RWPE2 (cell line): ENCODE measurements at places on chromosomes 2 and 18.

GRCh38 chr18:55633032-55633431 is 45.0 kb upstream of the TCF4 start:
- no peak for DNase-seq

GRCh38 chr2:216692636-216693413 is 2.5 kb downstream of the IGFBP5 start:
- no peak for DNase-seq

DNA sequence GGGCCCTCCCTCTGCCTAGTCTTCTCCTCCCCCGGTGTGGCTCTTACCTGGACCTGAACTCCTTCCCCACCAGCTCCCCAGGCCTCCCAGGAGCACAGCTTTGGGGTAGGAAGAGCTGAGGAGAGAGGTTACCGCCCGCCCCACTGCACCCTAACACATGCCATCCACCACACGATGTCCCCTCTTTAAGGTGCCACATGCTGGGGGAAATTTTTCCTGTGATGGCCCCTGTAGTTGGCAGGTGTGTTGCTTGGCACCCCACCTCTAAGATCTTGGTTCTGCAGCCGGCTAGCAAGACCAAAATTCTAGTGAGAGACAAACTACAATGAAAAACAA is 6.9 kb upstream of the TEX261 start:
- DNase-seq: no peak

- no peak for DNase-seq
These were observed 95.9 kb upstream of the GRB14 start for GRCh38 chr2:164717000-164717803.

GRCh38 chr2:196640031-196640548 is 575 bp downstream of the CCDC150 start:
- DNase-seq: no peak

DNA sequence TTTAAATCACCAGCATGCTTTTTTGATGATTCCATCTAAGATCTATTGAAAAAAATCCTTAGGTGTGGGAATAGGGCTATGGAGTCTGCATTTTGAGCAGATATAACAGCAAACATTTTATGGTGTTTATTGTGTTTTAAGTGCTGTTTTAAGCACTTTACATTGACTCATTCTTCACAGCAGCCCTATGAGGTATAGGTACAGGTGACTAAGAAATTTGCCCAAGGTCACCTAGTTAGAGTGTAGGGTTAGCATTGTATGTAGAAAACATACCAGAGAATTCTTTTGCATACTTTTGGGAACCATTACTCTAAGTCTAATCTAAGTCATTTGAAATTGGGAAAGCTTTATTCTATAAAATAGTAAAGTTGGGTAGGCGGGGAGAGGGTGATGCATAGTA is 31.3 kb downstream of the PPM1B start:
- no peak for DNase-seq

DNA sequence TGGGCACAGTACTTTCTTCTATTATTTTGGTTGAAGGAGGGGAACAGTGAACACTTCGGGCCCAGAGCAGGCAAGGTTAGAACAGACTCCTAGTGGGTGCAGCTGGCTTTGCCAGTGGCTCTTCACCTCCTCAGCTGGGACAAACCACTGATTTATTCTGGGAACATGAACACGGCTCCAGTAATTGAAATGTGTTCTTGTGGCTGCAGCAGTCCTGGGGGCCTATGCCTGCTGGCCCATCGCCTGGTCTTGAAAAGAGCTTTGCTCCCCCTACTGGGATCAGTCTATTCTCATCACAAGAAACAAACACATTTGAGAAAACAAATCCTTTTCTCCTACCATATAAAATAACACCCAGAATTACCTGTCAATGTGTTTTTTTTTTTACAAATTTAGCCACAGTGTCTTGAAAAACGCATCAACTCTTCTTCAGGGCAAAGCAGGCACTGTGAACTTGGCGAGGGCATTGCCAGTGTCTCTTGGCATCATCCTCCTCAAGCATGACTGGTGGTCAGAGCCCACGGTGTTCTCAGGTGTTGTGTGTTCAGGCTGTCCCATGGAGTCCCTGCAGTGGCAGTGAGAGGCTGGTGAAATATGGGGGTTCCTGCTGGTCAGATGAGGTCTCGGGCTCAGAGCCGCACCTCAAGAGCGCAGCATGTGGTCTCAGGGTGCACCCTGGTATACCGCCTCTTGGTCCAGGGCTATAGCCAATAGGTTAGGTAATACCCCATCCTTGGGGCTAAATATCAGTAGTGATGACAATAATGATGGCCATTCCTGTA is 51.3 kb downstream of the RNF144A start:
- no peak for DNase-seq

- no peak for DNase-seq
These were observed 751.2 kb downstream of the SATB2 start for GRCh38 chr2:198706476-198707082.

GRCh38 chr2:61763605-61764034 is 90.2 kb downstream of the FAM161A start:
- DNase-seq: peak; percentile 80

- no peak for DNase-seq
These were observed 9.9 kb downstream of the IER3IP1 start for GRCh38 chr18:47166294-47166693.

DNA sequence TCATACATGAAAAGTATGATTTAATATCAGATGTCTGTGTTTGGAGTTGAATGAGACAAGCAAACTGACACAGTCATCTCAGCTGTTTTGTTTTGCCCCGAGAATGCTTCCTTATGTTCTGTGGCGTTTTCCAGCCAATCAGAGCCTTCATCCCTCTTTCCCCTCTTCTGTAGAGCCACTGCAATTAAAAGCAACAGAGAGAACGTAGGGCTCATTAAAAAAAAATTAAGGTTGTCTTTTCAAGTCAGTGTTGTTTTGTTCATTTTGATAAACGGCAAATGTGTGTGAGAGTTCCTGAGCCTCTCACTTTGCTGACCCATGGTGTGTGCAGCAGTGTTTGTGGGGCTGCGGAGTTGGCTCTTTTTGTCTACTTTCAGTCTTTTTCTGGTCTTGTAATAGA is 216.0 kb downstream of the FHOD3 start:
- no peak for DNase-seq

DNA sequence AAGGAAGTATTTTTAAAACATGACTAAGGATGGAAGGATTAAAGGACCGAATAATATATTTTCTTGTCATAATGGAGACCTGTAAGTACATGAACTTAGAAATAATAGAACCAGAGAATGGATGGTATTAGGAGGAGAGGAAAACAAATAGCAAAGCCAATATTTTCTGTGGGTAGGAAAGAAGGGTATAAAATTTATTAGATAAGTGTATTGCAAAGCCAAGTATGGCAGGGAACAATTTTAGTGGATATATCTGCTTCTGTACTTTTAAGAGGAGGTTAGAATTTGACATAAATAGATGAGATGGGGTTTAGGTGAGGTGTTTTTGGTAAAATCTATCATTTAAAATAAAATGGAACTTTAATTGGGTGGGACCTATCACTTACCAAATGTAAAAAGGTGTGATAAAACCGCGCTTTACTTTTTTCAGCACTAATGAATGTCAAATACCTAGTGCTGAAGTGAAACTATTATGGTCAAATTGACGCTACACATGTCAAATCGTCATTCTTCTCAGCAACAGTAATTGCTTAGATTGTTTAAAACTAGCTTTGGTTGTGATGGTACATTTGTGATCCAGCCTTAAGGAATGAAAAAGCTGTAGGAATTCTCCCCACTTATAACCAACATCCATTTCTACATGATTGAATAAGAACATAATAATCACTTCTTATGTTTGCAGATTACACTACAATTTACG is 78.1 kb upstream of the ZEB2 start:
- DNase-seq: no peak

DNA sequence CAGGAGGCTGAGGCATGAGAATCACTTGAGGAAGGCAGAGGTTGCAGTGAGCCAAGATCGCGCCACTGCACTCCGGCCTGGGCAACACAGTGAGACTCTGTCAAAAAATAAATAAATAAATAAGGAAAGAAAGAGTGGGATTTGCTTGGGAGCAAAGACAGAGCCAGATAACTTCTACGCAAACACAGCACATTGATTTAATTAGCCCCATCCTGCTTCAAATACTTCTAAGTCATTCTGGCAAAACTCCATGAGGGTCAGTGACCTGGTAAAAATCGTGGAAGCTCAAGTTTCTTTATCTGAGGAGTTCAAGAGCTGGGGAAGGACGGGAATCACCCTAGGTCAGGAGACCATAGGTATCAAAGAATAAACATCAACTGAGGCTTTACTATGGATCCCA is 70.6 kb upstream of the TCF7L1 start:
- no peak for DNase-seq

DNA sequence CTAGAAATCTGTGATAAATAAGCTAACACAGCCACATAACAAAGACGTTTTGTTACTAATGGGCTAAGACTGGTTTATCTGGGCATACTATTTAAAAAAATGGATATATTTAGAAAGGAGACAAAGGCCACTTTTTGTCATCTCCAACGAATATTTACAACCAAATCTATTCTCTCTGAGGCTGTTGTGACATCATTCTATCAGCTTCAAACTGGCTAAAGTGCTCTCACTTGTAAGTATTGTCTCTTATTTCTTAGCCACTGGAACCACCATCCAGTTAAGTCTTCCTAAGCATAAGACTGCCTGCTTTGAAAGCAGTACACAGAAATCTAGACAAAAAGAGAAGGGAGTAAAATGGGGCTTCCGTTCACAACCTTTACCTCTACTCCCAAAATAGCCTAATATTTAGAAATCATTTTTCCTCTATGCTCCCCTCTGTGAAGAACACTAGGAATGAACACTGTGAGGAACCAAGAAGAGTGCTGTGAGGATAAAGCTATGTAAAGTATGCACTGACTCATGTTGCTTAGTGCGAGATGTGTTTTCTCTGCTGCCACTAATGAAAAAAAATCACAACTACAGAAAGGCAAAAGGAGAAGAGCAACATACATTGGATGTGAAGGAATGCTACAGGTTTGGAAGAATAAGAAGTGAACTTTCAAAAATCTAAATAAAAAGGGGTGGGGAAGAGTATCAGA is 264.1 kb downstream of the EXOC6B start:
- DNase-seq: no peak

GRCh38 chr2:29462293-29462692 is 347.1 kb downstream of the CLIP4 start:
- DNase-seq: no peak

DNA sequence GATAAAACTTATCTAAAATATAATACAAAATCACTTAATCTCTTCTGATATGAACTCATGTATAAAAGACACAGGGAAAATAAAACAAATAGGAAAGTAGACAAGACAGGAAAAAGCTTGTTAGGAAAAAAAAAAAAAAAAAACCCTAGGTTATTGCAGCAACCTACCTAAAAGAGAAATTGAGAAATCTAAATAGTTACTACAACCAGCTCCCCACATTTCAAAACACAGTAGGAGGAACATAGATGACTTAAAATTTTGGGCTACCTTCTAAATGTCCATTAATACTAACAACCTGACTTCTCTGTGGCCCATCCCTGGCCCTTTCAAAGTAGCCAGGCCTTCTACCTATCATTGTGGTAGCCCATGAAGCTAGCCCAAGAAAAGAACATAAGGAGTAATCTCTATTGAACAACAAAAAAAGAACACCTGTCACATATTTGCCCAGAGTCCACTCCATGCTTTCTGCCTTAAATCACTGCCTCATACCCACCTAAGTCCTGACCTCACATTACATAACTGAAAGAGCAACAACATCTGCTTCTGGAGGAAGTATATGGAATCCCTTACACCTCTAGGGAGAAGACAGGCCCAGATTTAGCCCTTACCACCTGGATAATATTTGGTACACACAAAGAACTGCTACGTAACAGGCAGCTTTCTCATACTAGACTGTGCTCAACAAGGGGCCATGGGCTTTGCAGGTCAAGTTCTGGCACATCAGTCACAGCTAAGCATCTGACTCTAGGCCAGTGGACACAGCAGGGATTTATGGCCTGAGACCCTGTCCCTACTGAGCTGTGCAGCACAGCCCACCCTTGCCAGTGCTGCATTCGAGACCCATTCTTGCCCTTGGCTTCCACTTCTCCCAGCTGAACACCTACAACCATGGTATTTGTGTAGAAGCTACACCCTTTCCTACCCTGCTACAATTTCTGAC is 8.5 kb downstream of the SUCLG1 start:
- DNase-seq: no peak

GRCh38 chr2:9984871-9985480 is 33.5 kb downstream of the GRHL1 start:
- no peak for DNase-seq

GRCh38 chr2:69489793-69490192 is 52.6 kb upstream of the NFU1 start:
- DNase-seq: no peak

DNA sequence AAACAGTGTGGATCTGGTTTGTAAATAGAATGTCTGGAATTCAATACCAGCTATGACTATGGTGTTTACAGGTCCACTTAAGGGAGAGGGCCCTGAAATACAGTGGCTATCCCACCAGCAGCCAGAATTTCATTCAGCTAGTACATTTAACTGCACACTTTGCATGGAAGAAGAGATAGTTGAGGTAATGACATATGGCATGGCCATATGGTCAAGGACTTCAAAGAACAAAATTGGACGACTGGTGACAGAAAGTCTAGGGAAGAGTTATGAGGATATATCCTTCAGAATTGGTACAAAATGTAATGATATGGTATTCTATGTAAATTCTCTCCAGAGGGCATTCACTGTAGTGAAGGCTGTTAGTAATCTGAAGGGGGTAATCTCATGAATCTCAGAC is 105.0 kb downstream of the IKZF2 start:
- DNase-seq: no peak

- no peak for DNase-seq
These were observed 1211.9 kb upstream of the NXPH2 start for GRCh38 chr2:139992078-139992477.

- no peak for DNase-seq
These were observed 49.0 kb downstream of the STRADB start for GRCh38 chr2:201500534-201500933.

GRCh38 chr2:26582890-26583289 is 58.3 kb downstream of the CIB4 start:
- DNase-seq: peak; percentile 38

- DNase-seq: no peak
These were observed 346.0 kb downstream of the CYRIA start for GRCh38 chr2:16319551-16320121.

- DNase-seq: no peak
These were observed 15.9 kb upstream of the POMC start for GRCh38 chr2:25184254-25184653.

DNA sequence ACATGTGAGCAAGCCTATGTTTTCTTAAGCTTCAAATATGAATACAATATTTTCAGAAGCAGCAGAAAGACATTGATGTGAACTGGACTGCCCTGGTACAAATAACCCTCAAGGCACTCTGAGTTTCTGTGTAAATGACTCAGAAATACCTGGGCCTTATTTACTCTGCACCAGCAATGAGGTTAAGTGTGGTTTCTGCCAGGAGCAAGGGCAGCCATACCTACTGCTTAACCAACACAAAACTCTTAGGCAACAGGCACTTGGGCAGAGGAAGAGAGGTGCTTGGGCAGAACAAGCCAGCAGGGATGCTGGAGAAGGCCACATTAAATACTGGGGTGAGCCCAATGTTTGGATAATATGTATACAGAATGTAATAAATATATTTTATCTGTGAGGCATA is 29.4 kb upstream of the ARL5A start:
- no peak for DNase-seq
